ENCODE measurements at places on chromosomes 1 and 21. TPM values are rescaled to one million over a fixed set of nuclear protein-coding genes. Genes with fewer than 3 reads are reported as not detected.

NBPF11 gene
- 2.8 TPM for total RNA-seq

CD101 gene
- total RNA-seq: not detected

AGL gene
- 12.2 TPM for total RNA-seq

AGBL4 gene
- total RNA-seq: not detected

PDZK1IP1 gene
- not detected for total RNA-seq

CFHR5 gene
- total RNA-seq: not detected

DNA sequence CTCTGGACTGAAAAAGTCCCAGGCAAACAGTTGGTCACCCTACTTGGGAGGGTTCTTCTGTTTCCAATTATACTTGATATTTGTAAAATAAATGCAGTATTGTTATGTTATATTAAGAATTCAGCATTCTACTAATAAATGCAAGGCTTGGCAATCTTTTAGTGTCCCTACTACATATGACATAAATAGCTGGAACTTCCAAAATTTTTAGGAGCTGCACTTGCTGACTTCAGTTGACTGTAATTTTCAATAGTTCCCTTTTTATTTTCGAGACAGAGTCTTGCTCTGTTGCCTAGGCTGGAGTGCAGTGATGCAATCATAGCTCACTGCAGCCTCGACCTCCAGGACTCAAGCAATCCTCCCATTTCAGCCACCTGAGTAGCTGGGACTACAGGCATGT is 20.0 kb downstream of the FOXD3 start:
- no peak for DNase-seq

GRCh38 chr1:30652152-30652841 is 71.1 kb downstream of the MATN1 start:
- no peak for DNase-seq

- no peak for DNase-seq
These were observed 16.0 kb downstream of the ITPKB start for GRCh38 chr1:226722901-226723656.

DNA sequence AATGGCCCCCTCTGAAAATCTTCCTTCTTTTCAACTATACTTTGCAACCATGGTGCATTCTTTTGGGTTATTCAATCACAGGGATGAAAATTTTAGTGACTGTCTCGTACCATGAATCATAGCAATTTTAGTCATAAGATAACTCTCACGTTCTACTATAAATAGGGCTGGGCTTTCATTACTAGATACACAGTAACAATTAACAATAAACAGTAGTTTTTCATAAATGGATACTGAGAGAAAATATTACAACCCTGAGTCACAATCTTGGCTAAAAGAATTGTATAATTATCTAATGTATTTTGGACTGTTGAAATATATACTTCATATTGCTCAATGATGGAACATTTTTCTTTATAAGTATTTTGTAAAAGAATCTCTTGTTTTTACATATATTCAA is 96.1 kb downstream of the TEX35 start:
- DNase-seq: peak; percentile 92

DNA sequence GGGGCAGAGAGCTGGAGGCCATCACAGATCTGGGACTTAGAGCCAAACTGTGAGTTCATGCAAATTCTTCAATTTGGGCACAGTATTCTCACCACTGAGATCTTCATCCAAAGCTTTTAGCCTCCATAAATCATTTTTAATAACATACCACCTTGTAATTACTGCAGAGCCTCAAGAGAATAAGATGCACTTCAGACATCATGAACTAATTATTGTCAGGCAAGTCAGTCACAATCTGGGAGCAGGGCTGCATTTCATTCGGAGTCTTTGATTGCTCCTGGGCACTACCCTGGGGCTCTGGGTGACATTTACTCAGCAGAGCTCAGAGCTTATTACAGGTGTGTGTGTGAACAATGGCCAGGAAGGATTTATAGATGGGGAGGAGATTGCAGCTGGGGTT is 623.7 kb downstream of the PTPRU start:
- DNase-seq: no peak

DNA sequence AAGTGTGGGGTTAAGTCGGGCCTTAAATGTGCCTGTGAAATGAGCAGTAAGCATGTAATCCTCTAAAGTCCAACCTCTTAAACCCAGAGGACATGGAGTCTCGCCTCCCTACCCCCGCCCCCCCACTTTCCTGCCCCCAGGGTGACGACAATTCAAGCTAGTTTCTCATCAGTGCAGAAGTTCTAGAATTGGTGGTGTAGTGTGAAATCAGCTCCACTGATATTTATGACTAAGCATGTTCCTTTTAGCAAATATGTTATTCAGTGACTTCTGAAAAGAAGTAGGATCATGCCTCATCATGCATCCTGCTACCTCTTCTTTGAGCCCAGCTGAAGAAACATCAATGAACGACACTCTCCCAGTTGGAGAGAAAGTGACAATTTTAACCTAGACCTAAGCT is 2.6 kb upstream of the ABCB10 start:
- no peak for DNase-seq

All from IMR-90 (cell line).